ENCODE measurements at places on chromosomes 3 and 15.

- DNase-seq: no peak
Observed at GRCh38 chr3:6644070-6644929, 216.6 kb upstream of the GRM7 start.

DNA sequence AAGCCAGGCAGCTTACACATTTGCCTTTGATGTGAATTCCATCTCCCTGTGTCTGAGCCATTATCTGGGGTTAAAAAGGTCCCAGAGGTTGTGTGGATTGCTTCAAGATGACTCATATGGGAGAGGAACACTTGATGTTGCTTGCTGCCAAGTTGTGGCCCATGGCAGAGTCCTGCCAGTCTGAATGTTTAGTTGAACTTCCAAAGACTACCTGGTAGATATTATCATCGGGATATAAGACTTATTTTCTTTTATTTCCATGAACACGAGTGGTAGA is 85.6 kb downstream of the TJP1 start:
- no peak for DNase-seq

DNA sequence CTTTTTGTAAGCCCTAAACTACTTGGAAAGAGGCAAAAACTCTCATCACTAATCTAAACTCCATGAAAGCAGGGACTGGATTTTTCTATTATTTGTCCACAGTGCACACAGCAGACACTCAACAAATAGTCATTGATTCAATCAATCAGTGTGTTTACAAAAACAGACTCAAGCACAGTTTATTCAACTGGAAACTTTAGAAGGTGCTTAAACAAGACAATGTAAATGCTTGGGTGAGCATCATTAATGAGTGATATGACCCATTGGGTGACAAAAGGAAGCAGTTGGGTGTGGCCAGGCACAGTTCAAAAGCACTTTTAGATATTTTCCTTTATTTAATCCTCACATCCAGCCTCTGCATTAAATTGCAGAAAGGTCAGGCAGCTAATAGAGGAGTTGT is 32.0 kb upstream of the PPP4R2 start:
- no peak for DNase-seq

- no peak for DNase-seq
Observed at GRCh38 chr3:52528586-52529375, 4.9 kb downstream of the NT5DC2 start.

DNA sequence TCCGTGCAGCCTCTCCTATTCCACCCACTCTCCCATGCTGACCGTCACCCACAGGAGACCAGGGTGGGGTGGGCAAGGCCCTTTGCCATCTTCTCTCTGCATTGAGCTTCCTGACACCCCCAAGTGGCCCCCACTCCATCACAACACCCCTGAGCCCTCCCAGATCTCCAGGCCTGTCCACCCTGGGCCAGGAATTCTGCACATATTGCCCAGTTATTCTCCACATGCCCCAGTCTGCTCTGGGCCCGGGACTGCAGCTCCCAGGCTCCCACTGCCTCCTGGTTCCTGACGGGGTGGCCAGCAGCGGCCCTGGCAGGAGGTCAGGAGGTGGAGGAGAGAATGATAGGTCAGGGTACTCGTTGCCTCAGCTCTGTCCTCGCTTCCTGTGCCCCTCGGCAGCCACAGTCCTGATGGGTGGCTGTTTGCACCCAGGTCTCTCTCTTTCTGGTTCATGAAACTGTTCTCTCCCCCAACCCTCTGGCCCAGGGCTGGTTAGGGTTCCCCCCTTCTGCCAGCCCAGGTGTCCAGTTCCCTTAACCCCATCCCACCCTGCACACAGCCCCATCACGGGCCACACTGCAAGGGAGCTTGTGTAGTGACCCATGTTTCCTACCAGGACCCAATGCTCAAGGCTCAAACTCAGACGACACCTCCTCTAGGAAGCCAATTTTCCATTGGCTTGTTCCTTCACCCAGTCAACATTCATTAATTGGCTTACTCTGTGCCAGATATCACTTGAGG is 47.3 kb downstream of the IQSEC1 start:
- no peak for DNase-seq

DNA sequence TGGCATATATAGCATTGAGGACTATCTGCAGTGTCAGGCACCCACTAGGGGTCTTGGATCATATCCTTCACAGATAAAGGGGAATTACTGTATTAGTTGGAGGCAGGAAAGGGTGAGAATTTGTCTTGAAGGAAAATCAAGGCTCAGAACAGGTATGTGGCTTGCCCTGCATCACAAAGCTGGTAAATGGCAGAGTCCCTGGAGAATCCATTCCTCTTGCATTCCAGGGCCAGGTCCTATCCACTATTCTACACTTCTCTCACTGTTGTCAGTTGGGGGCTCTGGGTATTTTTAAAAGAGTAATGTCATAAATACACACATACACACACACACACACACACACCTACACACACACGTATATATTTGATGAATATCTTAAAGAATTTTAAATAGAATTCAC is 19.8 kb upstream of the FGF12 start:
- DNase-seq: no peak

- DNase-seq: no peak
Observed at GRCh38 chr3:3212781-3213440, 33.4 kb upstream of the CRBN start.

DNA sequence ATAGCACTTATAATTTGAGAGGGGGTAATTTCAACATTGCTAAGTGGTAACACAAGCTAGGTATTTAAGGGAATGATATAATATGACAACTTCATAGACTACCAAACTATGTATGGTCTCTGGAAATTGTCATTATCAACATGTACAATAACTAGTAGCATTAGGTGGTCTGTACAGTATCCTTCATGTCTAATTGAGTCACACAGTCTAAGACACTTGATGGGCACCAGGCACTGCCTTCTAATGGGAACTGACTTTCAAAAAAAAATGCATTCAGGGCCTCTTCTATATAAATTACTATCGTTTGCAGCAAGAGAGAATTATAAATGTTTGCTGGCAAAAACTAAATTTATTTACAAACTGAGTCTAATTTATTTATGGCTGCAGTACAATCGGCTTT is 271.8 kb downstream of the MECOM start:
- no peak for DNase-seq

- DNase-seq: no peak
Observed at GRCh38 chr15:36178303-36178633, 401.2 kb upstream of the CDIN1 start.

- no peak for DNase-seq
Observed at GRCh38 chr15:68463996-68464395, 32.0 kb upstream of the ITGA11 start.

GRCh38 chr3:61155701-61156292 is 95.5 kb downstream of the FHIT start:
- no peak for DNase-seq

GRCh38 chr15:101048581-101049030 is 129.4 kb downstream of the LRRK1 start:
- DNase-seq: no peak

DNA sequence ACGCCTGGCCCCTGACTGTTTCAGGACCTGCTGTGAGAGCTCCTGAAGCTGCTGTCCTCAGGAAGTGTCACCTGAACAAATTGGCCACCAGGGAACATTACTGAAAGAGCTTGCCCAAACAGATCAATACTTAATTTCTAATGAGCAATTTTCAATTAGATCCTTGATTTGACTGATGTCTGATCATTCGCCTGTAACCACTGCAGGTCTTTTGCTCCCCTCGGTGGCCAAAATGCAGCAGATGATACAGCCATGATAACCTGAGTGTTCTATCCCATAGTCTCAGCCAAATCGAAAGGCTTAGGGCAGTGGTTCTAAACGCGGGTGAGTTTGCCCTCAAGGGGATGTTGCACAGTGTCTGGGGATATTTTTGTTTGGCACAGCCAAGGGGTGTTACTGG is 57.6 kb upstream of the MEX3B start:
- no peak for DNase-seq

- DNase-seq: no peak
Observed at GRCh38 chr3:186965141-186965879, 35.0 kb downstream of the ST6GAL1 start.

DNA sequence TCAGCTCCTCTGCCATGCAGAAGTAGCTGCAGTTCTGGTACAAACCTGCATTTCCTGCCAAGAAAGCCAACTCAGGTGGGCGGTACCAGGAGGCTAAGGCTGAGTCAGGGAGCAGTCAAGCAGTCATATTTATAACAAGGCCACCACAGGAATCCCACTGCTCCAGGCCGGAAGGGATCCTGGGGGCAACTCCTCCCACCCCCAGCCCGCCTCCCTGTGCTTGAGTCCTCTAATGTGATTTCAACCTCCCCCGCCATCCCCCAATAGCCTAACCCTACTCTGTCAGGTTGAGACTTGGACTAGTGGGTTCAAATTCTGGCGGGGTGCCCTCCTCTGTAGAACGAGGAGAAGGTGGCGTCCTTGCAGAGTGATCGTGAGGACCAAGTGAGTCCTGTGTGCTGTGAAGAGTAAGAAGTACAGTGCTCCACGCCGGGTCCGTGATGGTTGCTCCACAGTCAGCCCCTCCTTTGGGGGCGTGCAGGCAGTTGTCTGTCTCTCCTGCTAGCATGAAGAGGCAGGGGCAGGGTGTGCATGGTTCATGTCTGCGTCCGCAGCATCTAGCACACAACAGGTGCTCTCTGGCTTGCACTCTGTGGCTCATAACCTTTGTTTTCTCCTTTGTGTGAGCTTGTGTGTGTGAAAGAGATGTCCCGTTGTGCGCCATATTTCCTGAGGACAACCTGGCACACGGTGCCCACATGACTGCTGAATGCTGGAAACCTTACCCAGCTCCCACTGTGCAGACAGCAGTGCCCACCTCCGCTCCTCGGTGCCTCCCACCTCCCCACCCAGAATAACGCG is 78.3 kb downstream of the SMAD6 start:
- no peak for DNase-seq

DNA sequence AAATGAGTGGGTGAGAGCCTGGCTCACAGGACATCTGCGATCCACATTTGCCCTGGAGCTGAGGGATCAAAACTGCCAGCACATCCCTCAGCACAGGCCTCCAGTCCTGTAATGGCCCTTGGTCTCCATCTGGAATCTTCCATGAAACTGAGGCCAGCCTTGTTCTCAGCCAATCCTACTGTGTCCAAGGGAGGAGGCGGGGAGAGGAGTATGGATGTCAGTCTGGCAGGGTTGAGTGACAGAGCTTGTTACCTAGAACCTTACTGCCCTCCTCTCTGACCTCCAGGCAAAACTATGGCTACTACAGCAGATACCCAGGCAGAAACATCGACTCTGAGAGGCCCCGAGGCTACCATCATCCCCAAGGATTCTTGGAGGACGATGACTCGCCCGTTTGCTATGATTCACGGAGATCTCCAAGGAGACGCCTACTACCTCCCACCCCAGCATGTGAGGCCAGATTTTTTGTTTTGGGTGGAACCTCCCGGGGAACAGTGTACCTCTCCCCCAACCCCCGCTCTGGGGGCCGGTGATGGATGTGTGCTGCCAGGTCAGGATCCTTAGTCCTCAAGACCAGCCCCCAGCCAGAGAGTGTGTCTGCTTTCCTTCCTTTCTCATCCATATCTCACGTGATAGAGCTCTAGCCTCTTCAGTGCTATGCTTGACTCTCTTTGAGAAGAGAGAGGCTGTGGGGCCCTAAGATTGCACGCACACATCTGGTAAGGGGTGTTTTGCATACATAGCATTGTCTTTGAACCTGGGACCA is 41.3 kb downstream of the CHDH start:
- DNase-seq: no peak

DNA sequence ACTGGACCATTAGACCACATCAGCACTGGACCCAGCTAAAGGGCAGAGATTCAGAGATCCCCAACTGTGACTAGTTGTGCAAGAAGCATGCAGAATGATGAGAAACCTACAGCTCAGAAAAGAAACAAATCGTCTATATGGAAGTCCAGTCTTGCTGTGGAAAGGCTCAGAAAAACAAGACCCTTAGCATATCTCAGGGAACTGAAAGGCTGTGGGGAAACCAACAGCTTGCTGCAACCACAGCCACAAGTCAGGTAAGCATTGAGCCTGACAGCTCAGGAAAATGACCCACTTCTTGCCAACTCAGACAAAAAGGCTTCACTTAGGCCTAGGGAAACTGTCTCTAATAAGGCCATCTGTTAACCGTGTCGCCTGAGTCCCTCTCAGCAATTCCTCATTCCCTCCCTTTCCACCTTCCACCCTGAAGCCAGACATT is 145.6 kb downstream of the LSAMP start:
- DNase-seq: no peak

DNA sequence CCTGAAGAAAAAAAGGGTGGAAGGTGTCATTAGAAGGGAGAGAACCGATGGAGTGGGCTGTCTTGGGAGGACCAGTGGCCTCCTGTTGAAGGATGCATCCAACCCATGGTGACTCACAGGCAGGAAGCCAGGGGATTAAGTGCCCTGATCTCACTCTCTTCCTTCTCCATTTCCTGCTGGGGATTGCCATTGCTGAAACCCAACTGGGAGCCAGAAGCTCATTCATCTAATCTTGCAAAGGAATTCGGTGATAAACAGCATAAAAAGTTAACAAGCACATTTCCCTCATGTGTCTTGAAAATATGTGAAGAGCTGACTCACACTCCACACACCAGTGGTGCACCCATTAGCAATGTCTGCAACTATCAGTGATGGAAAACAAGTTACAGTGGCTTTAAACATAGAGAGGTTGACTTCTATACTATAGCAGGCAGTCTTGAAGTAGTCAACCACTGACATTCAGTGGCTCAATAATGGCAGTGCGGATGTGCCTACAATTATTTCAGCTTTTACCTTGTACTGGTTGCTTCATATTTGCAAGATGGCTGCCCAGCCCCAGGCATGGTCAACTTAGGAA is 12.8 kb upstream of the CSRNP1 start:
- DNase-seq: no peak

DNA sequence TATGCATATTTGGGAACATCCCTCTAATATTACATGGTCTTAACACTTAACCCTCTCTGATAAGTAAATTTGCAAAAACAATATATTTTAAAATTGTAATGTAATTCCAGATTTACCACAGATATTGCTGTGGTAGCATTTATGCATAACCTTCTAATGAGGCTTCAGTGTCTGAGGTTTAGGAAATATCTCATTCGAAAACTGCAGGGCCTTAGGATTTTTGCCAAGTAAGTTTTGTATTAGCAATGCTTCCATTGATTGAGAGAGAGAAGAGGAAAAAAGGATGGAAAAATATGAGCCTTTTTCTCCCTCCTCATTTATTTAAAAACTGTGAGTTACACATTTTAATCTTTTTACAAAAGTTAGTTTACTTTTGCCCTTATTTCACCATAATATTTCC is 294.6 kb downstream of the EPHA3 start:
- DNase-seq: no peak

Measured in activated naive CD4-positive, alpha-beta T cell treated with anti-CD3 and anti-CD28 coated beads, Interleukin-2, amount 50 U/mL, for 16 hours (primary cell).